ENCODE measurements at places on chromosomes 16 and 17.

- DNase-seq = no peak
Observed at GRCh38 chr17:13462673-13463124, 139.0 kb downstream of the HS3ST3A1 start.

GRCh38 chr16:49461517-49461951 is 87.9 kb downstream of the C16orf78 start:
- no peak for DNase-seq

DNA sequence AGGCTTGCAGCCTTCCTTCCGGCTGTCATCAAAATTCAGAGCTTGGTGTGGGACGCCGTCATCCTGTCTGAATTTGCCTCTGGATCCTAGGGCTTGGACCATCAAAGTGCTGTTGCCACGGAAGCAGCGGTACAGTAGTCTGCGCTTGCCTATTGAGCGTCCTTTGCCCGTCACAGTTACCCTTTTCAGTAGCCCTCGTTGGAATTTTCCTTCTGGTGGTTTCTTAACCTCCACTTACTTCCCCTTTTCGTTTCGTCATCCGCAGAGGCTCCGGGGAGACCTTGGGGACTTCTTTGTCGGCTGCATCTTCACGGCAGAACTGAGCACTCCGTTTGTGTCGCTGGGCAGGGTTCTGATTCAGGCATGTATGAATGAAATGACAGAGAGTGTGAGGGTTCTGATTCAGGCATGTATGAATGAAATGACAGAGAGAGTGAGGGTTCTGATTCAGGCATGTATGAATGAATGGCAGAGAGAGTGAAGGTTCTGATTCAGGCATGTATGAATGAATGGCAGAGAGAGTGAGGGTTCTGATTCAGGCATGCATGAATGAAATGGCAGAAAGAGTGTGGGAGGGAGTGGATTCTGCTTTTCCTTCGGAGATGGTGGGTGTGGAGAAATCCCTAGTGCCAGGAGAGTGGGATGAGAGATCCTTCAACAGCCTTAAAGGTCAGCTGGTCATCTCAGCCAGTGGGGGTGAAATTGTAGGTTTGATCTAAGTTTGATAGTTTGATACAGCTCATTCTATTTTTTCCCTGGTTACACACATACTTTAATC is 8.0 kb downstream of the TLCD3A start:
- no peak for DNase-seq

GRCh38 chr17:4610656-4611055 is 26.3 kb downstream of the SMTNL2 start:
- DNase-seq = no peak

- no peak for DNase-seq
Observed at GRCh38 chr17:15036238-15036637, 228.9 kb downstream of the PMP22 start.

DNA sequence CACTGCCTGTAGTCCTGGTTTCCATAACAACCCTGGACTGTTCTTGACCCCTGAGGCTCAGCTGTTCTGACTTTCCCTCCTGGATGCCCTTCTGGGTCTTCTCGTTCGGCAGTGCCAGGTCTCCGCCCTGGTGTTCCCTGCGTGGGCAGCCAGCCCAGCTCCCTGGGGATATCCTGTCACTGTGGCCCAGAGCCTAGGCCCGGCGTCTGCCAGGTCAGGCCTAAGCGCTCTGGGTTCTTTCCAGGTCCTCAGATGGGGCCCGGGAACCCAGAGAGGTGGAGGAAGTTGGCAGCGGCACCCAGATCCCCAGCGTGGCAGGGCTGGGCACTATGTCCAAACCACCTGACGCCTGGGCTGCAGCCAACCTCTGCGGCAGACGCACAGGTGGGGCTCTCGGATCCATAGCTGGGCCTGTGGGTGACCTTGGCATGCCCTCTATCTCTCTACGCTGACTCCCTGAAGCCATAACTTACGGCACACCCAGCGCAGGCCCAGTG is 12.5 kb upstream of the ATP2A3 start:
- no peak for DNase-seq

GRCh38 chr17:2427910-2428309 is 27.1 kb upstream of the MNT start:
- no peak for DNase-seq

DNA sequence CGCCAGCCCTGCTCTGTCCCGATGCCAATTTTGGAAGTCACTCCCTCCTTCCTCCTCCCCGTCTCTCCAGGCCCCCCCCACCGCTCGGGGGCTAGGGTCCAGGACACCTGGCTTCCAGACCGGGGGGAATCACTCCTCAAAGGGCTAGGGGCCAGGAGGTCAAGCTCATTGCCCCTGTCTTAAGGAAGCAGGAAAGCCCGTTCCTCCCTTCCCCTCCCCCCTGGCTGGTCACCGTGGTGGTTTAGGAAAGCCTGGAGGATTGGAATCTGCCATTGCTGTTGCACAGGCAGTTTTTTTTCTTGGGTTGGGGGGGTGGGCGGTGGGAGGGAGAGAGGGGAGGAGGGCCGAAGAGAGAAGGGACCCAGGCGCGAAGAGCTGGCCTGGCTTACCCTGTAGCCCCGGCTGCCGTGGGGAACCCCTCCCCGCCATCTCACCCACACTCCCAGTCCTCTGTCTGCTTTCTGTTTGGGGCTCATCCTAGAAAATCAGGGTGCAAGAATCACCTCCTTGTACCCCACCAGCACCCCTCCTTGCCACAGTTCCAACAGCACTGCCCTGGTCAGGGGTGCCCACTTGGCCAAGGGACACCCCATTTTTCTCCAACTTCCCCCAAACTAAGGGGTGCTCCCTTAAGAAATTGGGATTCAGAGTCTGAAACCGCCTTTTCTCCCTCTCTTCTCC is 2.9 kb upstream of the BCL6B start:
- no peak for DNase-seq

- DNase-seq = no peak
Observed at GRCh38 chr16:74865922-74866598, 91.4 kb upstream of the FA2H start.

- no peak for DNase-seq
Observed at GRCh38 chr16:88309908-88310265, 72.9 kb upstream of the ZNF469 start.

DNA sequence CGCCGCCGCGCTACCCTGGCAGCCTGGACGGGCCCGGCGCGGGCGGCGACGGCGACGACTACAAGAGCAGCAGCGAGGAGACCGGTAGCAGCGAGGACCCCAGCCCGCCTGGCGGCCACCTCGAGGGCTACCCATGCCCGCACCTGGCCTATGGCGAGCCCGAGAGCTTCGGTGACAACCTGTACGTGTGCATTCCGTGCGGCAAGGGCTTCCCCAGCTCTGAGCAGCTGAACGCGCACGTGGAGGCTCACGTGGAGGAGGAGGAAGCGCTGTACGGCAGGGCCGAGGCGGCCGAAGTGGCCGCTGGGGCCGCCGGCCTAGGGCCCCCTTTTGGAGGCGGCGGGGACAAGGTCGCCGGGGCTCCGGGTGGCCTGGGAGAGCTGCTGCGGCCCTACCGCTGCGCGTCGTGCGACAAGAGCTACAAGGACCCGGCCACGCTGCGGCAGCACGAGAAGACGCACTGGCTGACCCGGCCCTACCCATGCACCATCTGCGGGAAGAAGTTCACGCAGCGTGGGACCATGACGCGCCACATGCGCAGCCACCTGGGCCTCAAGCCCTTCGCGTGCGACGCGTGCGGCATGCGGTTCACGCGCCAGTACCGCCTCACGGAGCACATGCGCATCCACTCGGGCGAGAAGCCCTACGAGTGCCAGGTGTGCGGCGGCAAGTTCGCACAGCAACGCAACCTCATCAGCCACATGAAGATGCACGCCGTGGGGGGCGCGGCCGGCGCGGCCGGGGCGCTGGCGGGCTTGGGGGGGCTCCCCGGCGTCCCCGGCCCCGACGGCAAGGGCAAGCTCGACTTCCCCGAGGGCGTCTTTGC is 3.1 kb downstream of the HIC1 start:
- DNase-seq = no peak

DNA sequence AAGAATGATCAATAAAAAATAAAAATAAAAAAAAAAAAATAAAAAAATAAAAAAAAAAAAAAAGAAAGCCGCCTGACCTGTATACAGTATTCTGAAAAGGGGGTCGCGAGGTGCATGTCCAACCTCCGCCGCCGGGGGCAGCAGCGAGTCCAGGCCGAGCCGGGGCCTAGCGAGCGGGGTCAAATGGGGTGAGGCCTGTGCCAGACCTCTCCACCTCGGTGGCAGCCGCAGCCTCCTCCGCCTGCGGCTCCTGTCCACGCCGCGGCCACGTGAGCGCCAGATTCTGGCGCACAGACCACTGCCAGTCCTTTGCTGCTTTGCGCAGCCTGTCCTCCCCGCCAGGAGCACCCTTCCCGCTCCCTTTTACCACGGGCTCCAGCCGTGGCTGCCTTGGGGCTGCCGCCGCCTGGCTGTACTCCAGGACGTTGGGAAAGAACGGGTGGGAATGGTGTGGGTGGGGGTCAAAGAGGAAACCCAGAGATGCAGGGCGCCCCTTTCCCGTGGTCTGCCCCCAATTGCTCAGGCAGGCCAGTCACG is 2.4 kb upstream of the BCKDK start:
- DNase-seq = no peak

DNA sequence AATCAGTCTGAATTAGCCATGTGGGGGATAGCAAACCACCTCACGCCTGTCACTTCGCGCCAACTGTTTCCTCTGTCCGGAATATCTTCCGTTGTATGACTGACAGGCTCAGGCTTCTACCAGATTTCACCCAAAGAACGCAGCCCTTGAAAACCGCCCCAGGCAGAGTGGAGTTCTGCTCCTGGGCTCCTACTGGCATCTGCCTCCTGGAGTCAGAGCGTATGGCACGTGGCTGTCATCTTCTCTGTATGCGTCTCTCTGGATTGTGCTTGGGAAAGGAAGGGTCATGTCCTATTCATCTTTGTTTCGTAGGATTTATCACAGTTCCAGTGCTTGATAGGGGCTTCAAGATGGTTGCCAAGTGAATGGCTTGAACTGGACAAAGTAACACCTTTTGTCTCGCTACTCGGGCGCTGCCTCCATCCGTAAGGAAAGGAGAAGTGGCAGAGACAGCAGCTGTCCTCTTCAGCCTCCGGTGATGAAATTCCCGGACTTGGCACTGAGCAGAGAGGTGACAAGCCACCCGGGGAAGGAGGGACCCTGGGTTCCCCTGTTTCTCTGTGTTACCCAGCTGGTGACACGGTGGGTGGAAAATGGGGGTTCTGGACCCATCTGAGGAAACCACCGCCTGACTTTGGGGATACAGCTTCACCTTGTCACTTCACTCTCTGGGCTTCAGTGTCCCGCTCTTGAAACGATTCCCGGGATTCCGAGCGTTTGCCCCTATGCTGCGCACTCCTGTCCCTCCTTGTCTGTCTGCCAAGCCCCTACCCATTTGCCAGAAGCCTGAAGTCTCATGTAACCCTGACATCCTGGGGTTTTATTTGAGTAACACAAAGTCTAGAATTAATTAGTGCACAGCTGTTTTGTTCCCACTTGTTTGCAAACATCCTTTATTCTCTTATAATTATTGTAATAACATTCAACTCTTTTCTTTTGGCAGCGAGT is 13.9 kb downstream of the KIAA0513 start:
- DNase-seq = no peak

DNA sequence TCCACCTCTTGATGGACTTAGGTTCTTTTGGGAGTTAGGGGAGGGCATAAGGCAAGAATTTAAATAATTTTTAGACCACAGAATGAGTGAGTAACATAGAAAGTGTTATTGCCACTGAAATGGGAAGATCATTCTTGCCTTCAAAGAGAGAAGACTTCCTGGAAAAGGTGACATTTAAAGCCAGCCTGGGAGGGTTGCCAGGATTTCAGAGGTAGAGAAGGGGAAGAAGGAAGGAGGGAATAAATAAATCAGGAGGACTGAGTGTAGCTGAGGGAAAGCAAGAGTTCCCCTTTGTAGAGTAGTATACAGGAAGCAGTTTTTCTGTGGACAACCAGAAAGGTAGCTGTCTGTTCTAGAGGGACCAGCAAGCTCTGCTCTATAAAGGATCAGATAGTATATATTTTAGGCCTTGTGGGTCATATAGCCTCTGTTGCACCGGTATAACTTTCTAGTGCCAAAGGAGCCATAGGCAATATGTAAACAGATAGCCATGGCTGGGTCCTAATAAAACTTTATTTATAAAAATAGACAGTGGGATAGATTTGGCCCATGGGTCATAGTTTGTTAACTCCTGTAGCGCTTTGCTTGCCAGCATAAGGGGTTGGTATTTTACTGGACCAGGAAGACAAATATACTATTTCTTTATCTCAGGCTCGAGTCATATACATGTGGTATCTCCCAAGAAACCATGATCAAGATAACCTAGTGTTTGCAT is 147.2 kb upstream of the CACNG5 start:
- DNase-seq = no peak

- no peak for DNase-seq
Observed at GRCh38 chr17:37361543-37361942, 14.2 kb upstream of the C17orf78 start.

GRCh38 chr17:29570521-29570920 is 2.0 kb downstream of the TP53I13 start:
- no peak for DNase-seq
